ENCODE measurements at places on chromosomes 16 and 17. TPM values are rescaled to one million over a fixed set of nuclear protein-coding genes. Genes with fewer than 3 reads are reported as not detected.
A peak's percentile ranks its signal among the peaks of the same experiment; 100 is the strongest.

RETREG3 gene
- polyA plus RNA-seq = 69.9 TPM

BORCS6 gene
- polyA plus RNA-seq = 14.1 TPM

CNGB1 gene
- not detected for polyA plus RNA-seq

CSH2 gene
- polyA plus RNA-seq = not detected

HELZ gene
- polyA plus RNA-seq = 44.1 TPM

TBC1D3B gene
- polyA plus RNA-seq = 1.8 TPM

CLEC18A gene
- polyA plus RNA-seq = not detected

DNA sequence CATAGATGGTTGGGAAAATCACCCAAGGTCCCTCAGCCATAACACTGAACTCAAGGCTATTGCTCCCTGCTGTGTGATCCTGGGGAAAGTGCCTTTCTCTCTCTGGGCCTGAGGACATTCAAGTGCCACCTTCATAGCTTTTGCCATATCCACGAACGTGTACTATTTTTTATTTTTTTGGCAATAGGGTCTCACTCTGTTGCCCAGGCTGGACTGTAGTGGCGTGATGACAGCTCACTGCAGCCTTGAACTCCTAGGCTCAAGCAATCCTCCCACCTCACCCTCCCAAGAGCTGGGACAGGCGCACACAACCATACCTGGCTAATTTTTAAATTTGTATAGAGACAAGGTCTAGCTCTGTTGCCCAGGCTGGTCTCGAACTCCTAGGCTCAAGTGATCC is 10.6 kb downstream of the PLLP start:
- H3K27me3 ChIP-seq = no peaks in the 10 kb centered on the region
- no peak overlapping the region for H3K4me3 ChIP-seq
- H3K27ac ChIP-seq = no peak overlapping the region
- H3K36me3 ChIP-seq = no peaks in the 10 kb centered on the region
- DNase-seq = no peak

DNA sequence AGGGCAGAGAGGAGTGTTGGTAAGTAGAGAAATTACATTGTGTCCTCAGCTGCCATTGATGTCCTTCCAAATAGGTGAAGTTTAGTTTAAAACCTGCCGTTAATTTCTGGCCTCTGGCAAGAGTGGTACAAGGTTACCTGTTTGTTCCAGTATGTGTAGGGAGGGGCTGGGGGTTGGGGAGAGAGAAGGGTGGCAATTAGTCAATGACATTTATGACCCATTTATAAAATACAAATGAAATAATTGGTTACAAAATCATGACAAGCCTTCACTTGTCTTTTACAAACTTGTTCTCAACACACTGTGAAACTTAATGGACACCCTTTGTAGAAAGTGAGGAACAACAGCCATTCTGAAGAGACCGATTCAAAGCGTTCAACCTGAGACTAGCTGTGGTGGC is 281.0 kb downstream of the FTO start:
- DNase-seq = no peak
- no peaks in the 10 kb centered on the region for H3K27me3 ChIP-seq
- H3K4me3 ChIP-seq = no peak overlapping the region

- H3K4me3 ChIP-seq = no peak overlapping the region
- peaks cover 79% of the 10 kb centered on the region for H3K4me1 ChIP-seq
- no peaks in the 10 kb centered on the region for H3K27me3 ChIP-seq
- H3K27ac ChIP-seq = no peak overlapping the region
Measured at GRCh38 chr17:74605361-74605760, 13.3 kb upstream of the CD300LD start.

- H3K27ac ChIP-seq = no peak overlapping the region
- no peak overlapping the region for H3K4me3 ChIP-seq
- no peaks in the 10 kb centered on the region for H3K4me1 ChIP-seq
- DNase-seq = no peak
Measured at GRCh38 chr17:5047446-5047845, 12.2 kb upstream of the SLC52A1 start.

DNA sequence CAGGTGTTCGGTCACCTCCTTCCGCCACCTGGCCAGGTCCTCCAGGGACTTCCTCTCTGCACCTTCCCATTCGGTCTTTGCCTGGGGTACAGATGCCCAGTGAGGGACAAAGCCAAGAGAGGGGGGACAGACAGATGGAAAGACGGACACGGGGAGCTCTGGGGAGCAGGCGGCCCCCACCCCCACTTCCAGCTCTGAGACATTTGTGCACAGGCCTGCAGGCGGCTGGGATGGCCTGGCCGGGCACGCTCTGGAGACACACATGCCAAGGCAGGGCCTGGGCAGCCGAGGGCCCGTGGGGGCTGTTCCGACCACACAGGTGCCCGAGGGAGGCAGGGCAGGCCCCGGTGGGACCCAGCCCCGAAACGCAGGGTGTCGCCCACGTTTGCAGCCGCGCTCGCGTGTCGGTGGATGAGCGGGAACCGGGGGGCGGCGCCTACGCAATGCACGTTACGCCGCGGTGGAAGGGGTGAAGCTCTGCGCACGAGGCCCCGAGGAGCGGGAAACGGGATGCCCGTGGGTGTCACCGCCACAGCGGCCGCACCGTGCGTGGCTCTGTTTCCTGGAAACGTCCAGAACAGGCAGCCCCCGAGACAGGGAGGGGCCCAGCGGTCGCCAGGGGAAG is 6.0 kb downstream of the PERCC1 start:
- H3K27ac ChIP-seq = no peak overlapping the region
- no peak overlapping the region for H3K4me3 ChIP-seq
- no peak for DNase-seq
- H3K27me3 ChIP-seq = peaks cover 19% of the 10 kb centered on the region
- peaks cover 13% of the 10 kb centered on the region for H3K4me1 ChIP-seq
- H3K36me3 ChIP-seq = no peaks in the 10 kb centered on the region

DNA sequence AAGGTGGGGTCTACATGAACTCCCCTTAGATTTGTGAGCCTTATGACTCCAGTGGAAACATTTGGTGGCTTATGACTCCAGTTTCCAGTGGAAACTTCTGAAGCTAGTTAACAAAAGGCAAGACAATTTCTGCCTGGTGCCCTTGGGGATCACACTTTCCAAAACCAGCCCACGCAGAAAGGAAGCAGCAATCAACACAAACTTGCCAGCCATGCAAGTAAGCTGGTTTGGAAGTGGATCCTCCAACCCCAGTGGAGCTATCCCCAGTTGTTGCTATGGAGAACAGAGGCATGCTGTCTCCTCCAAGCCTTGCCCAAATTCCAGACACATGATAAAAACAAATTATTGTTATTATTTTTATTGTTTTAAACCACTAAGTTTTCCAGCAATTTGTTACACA is 130.9 kb downstream of the CDH11 start:
- no peaks in the 10 kb centered on the region for H3K36me3 ChIP-seq
- no peak for DNase-seq
- H3K27ac ChIP-seq = no peak overlapping the region
- no peak overlapping the region for H3K4me3 ChIP-seq

DNA sequence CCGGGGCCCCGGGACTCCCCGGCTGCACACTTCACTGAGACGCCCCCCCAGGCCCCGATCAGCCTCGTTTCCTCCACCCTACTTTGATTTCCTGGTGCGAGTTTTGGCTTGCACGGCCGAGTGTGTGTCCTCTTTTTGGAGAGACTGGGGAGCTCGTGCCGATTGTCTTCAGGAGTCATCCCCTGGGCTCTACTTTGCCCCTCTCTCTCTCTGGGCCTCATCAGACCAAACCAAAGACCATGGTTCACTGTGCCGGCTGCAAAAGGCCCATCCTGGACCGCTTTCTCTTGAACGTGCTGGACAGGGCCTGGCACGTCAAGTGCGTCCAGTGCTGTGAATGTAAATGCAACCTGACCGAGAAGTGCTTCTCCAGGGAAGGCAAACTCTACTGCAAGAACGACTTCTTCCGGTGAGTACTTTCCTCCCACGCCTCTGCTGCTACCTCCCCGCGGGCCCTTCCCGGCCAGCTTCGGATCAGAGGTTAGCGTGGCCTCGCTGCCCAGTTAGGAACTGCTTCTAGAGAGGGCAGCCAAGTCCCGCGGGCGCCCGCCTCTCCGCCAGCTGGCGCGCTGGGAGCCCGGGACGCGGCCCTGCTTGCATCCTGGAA is 787 bp downstream of the LHX1 start:
- peaks cover 62% of the 10 kb centered on the region for H3K4me1 ChIP-seq
- peaks cover 99% of the 10 kb centered on the region for H3K27me3 ChIP-seq
- H3K27ac ChIP-seq = no peak overlapping the region
- H3K4me3 ChIP-seq = no peak overlapping the region
- DNase-seq = no peak

DNA sequence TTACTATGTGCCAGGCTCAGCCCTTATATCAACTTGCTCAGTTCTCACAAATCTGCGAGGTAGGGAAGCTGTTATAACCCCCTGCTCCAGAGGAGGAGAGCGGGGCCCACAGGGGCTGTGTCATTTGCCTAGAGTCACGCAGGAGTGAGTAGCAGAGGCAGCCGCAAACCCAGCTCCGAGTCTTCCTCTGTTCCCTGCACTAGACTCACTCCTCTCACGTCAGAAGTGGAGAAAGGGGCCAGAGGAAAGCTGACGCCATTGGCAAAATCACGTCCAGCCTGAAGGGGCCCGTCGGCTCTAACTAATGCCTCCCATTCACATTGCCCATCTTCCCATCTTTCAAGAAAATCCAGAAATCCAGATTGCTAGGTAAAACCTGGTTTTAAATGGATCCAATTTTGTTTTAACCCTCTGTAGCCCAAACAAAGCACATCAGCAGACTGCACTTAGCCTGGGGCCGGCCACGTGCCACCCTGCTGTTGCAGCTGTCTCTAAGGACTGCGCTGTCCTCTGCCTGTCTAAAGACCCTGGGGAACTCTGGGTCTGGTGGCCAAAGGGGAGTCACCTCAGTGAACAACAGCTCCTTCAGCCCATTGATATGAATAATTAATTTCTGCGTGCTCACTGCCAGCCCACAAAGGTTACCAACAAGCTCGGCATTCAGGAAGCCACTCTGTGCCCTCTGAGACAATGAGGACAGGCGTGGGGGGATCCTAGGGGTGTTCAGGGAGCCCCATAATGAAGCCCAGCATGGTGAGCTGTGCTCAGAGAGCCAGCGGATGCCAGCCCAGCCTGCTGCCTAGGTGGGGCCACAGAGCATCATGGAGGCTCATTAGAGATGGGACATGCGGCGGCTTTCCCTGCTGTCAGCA is 36.7 kb upstream of the ABR start:
- H3K27ac ChIP-seq = no peak overlapping the region
- no peak for DNase-seq
- no peak overlapping the region for H3K4me3 ChIP-seq
- no peaks in the 10 kb centered on the region for H3K36me3 ChIP-seq

DNA sequence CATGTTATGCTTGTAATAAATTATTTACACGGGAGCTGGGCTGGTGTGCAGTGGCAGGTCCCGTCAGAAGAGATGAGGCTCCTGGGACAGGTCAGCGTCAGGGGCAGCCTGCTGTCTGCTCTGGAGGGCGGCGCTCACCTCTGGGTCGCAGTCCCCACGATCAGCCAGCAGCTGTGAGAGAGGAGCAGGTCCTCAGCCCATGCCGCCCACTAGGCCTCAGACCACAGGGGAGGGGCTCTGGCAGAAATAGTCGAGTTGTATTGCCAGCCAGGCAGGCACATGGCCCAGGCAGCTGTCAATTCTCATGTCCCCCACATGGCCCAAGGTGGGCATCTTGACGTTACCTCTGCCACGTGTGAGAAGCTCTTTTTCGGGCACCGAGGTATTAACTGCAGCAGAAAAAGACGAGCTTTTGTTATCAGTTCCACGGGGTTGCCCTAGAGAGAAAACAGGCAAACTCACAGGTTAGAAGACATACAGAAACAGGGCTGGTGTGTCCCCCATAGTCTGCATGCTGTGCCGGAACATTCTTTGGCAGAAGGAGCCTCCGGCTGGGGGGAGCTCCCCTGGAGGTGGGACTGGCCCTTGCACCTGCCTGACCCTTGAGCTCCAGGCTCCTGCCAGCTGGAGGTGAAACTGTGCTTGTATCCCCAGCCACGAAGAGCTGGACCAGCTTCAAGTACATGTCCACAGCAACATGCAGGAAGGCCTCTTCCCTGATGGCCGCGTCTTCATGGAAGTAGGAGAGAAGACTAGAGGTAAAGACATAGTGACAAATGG is 17.4 kb downstream of the ZNF276 start:
- H3K27me3 ChIP-seq = no peaks in the 10 kb centered on the region
- H3K27ac ChIP-seq = peak overlapping the region; percentile 11
- H3K4me1 ChIP-seq = no peaks in the 10 kb centered on the region
- DNase-seq = no peak
- H3K36me3 ChIP-seq = peaks cover 95% of the 10 kb centered on the region
- no peak overlapping the region for H3K4me3 ChIP-seq

Data from CD14-positive monocyte (primary cell).